ENCODE measurements at places on chromosomes 4 and X.

GRCh38 chrX:12304261-12304660 is 166.0 kb downstream of the FRMPD4 start:
- DNase-seq, result no peak

- no peak for DNase-seq
Observed at GRCh38 chr4:6179362-6179761, 21.0 kb downstream of the JAKMIP1 start.

DNA sequence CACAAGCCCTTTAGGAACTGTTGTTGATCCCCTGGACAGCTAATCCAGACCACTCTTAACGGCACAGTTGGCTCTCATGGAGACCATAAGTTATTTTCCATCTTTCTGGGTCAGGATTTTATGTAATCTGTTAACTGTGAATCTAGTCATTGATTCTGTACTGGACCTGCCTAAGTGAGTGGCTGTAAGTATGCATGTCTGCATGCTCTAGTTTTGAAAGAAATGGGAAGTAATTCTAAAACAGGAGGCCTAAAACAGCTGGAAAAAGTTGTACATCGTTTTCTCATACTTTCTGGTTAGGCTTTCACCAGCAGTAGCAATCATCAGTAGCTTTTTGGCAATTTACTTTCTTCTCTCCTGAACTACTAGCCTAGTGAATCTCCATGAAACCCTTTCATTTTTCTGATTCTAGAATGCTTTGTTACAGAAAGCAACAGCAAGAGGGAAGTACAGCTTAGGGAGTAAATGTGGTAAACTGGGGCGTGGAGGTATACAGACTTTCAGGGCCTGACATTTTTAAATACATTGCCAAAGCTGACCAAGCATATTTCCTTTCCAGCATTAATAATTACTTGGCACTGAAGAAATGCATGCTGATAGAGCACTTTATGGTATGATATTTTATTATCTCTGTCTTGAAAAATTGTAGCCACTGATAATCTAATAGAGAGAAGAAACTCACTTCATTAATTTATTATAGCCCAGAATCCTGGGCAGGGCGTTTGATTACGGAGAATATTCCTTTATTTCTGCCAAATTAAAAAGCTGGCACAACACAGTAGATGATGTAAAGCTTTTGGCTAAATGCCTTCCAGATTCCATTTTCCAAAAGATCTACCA is 202.7 kb downstream of the BANK1 start:
- DNase-seq, result no peak

DNA sequence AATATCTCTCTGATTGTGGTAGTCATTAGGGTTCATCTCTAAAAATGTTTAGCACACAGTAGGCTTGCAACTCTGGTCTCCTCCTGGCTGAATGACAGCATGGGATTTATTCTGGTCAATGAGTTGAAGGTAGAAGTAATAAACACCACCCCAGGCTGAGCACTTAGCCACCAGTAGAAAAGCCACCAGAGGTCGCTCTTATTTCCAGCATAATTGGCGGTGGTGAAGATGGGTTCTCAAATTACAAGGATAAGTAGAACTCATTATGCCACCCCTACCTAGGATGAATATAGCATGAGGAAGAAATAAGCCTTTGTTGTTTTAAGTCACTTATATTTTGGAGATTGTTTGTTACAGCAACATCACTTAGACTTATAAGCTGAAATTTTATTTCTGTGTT is 302.7 kb downstream of the GPM6A start:
- no peak for DNase-seq

GRCh38 chr4:99816545-99817308 is at the start of gene DAPP1:
Gene DAPP1, plus strand, starts transcription at chr4:99816827. Its CDS starts 87 bp downstream, at chr4:99816914.
- peak; percentile 17 for DNase-seq

GRCh38 chrX:9824554-9824953 is 38.3 kb downstream of the SHROOM2 start:
- no peak for DNase-seq

DNA sequence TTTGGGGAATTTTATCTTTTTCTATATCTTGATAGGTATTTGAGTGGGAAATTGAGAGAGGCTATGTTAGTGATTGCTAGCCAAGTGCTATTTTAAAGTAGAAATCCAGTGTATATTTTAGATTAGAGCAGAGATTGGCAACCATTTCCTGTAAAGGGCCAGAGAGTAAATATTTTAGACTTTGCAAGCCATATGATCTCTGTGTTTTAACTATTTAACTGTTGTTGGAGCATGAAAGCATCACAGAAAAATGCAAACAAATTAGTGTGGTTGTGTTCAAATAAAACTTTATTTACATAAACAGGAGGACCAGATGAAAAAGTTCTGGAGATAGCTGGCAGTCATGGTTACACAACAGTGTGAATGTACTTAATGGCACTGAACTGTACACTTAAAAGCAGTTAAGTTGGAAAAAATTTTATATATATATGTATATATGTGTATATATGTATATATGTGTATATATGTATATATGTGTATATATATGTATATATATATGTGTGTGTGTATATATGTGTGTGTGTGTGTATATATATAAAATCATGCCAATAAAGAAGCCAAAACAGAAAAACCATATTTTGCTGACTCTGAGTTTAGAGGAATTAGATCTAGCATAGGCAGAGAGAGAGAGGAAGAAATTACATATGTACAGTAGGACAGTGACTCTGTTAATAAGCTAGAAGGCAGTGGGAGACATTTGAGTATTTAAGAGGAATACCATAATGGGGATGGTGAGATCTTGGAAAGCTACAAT is 83.4 kb downstream of the TMEM164 start:
- no peak for DNase-seq

DNA sequence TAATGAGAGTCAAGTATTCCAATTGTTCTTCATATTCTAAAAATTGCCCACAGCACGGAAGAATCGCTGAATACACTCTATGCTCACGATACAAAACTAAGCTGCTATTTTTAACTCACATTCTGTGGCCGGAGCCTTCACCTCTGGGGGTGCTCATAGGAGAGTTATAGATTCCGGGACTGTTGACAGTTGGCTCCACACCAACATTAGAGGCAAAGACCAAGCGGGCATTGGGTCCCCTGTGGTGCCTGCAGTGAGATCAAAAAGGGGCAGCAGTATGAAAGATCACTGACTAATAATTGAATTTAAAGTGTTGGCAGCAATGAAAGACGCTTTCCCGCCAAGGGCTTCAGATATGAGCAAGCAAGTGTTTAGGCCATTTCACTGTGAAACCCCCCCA is 146.0 kb downstream of the TMEM144 start:
- no peak for DNase-seq
